Stimulated activated CD4-positive, alpha-beta T cell treated with anti-CD3 and anti-CD28 coated beads, Interleukin-15, amount 100 ng/mL, for 48 hours (primary cell): ENCODE measurements at places on chromosomes 2 and 18.
A peak's percentile ranks its signal among the peaks of the same experiment; 100 is the strongest.

DNA sequence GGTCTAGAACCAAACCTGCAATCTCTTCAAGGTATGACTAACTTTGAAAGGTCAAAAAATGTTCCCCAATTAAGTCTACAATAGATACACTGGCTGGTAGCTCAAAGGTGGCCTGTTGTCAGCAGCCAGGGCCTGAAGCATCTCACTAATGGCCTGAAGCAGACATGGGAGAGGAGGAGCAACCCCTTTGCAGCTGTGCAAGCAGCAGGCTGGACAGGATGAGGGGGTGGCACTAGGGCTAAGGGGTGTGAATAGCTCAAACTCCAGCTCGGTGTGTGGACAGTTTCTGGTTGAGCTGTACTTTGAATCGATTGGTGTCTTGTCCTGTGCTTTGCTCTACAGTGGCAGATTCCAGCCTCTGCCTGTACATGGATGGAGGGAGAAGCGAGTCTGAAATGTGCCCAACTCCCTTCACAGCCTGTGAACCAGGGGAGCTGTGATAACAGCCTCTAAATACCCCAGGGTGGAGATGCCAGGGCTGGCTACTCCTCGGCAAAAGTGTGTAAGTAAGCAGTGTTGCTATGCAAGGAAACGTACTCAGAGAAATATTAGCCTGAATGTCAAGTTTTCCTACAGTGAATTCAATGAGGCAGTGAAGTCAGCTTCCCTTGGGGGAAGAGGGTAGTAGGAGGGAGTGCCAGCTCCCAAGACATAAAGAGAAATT is 34.7 kb upstream of the DTNB start:
- no peak for DNase-seq

DNA sequence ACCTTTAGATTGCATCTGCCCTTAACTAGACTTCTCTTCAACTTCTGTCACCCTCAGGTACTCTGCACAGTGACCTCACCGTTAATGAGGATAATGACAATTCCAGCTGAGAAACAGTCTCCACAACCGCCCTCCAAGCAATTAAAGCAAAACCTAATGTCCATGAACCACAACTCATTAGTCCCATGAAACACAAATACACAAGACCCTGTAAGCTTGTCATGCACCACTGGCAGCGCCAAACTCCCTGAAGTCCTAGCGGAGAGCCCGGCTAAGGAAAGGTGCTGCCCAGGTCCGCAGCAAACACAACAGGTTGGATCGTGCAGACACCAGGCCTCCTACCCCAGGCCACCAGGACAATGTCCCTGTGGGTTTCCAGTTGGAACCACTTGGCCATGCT is 7.4 kb downstream of the SMAD7 start:
- DNase-seq = no peak

GRCh38 chr2:16253291-16253690 is 312.9 kb downstream of the MYCN start:
- no peak for DNase-seq

- DNase-seq = no peak
Observed at GRCh38 chr2:216585441-216585840, 47.8 kb upstream of the IGFBP2 start.

- DNase-seq = no peak
Observed at GRCh38 chr2:42047488-42048298, at the start of gene PKDCC. PKDCC (plus strand) TSS chr2:42048021; CDS start chr2:42048200, 179 bp downstream.

- DNase-seq = no peak
Observed at GRCh38 chr2:132623096-132623839, 46.7 kb downstream of the LYPD1 start.

- DNase-seq = no peak
Observed at GRCh38 chr2:228268301-228268700, 86.8 kb upstream of the SPHKAP start.

DNA sequence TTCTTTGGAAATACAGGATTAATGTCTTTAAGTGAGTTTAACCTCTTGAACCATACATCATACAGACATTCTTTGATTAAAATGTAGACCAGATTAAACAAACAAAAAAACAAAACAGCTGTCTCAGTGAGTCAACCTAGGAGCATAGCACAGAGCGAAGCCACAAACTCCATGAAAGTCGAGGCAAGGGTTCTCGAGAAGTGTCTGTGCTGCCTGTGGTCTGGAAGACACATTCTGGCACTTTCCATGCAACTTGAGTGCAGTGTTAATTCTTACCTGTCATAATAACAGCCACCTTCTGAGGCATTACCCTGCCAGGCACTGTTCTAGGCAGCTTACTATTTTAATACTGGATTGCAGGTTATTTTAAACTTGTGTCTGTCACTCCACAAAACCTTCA is 435.5 kb upstream of the MMADHC start:
- DNase-seq = peak; percentile 1

- DNase-seq = no peak
Observed at GRCh38 chr2:65130664-65131175, 814 bp upstream of the RAB1A start.

DNA sequence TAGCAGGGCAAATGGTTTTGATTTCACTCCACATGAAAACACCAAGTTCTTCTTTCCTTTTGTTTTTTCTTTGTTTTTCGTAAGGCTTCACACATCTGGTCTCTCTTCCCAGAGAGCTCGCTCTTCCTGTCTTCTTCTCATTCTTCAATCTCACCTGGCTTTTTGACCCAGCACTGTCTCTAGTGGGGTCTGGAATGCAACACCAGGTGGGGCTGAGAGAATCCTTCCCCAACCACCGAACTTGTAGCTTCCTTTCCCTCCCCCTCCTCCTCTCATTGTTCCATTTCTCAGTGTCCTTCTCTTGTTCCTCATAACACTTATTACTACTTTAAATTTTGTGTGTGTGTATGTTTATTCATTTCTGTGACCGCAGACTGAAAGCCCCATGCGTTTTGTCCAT is 13.5 kb upstream of the PIEZO2 start:
- DNase-seq = no peak

- no peak for DNase-seq
Observed at GRCh38 chr2:753123-753522, 75.9 kb upstream of the TMEM18 start.

DNA sequence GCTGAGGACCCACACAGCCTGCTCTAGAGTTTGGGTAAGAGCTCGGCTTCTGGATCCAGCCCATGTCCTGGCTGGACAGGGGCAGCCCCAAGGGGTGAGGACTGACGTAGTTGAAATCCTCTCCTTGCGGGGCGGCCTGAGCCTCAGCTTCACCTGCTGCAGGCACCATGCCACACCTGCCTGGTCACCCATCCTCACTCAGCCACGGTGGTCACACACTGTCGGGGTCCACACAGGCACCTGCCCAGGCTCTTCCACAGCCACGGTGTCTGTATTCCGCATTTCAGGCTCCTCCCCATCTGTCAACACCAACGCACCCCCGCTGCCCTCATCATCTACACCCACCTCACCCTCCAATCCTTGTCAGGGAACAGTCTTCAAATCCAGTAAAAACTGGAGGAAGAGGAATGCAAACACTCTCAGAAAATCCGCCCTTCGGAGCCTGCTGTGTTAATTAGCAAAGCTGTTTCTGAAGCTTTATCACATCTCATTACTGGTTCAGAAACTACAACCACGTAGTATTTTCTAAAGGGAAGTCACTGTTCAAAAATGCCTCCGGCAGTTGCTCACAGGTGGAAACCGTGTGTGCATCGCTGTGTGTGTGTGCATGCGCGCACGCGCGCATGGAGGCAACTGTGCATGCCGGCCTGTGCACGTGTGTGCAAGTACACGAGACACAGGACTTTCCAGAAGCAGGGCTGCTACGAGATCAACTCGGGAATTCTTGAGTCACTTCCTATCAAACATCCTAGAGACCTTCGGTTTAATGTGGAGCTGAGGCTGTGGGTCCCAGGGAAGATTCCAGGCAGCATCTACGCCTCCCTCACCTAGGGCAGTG is 38.2 kb downstream of the SLC66A2 start:
- DNase-seq = no peak

DNA sequence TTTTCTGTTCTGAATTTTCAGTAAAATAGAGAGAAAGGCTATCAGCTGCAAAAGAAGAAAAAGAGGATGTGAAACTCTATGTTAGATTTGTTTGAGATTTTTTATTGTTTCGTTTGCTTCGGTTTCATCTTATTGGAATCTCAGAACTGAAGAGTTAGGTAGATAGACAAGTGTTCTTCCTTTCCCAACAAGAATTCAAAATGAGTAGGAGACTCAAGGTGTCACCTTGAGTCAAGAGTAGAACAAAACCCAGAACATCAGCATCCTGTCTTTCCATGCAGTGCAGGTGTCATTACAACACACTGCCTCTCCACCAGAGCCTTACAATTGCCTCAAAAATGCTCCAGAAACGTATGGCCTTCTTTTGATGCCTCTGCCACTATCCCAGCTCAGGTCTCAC is 21.1 kb downstream of the NBAS start:
- DNase-seq = no peak

- no peak for DNase-seq
Observed at GRCh38 chr2:118845522-118846441, 1.7 kb downstream of the EN1 start.

- no peak for DNase-seq
Observed at GRCh38 chr2:129375632-129376425, 603.6 kb upstream of the RAB6C start.

- no peak for DNase-seq
Observed at GRCh38 chr2:33266467-33266866, 210.0 kb upstream of the RASGRP3 start.

DNA sequence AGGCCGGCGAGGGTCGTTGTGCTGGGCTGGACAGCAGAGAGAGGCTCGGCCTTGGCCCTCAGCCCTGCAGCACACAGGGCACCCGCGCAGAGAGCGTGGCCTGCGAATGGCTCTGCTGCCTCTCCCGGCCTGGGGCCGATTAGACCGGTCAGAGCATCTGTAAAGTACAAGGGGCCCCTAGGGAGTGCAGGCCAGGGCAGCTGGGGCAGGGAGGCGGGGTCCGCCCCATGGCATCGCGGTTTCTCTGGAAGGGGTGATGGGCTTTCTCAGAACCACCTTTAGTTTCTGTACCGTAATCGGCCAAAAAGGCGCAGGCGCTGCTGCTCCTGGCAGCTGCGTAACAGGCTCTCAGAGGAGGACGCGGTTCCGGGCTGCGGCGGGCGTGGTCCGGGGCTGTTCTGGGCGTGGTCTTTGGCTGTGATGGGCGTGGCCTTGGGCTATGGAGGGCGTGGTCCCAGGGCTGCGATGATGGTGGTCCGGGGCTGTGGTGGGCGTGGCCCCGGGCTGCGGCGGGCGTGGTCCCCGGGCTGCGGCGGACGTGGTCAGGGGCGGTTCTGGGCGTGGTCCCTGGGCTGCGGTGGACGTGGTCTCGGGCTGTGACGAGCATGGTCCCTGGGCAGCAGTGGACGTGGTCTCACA is 1.5 kb upstream of the GPR148 start:
- peak; percentile 83 for DNase-seq

- no peak for DNase-seq
Observed at GRCh38 chr18:710418-711300, 1.8 kb downstream of the ENOSF1 start.

- peak; percentile 87 for DNase-seq
Observed at GRCh38 chr18:13562494-13563029, 163.8 kb downstream of the FAM210A start.

GRCh38 chr2:194815475-194815874 is 841.6 kb upstream of the SLC39A10 start:
- no peak for DNase-seq

DNA sequence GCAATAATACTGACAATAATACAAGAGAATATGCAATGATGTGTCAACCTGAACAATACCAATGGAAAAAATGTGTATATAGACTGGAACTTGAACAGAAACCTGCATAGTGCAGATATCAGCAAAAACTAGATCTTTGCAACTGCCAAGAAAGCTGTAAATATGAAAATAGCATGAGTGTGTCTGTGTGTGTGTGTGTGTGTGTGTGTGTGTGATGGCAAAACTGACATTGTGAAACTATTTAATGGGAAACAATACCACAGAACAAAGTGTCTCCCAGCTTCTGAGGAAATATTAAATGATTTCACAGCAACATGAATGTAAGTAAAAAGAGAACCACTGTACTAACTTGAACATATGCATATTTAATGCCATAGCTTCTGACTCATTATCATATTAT is 558.2 kb upstream of the LINC00305 start:
- DNase-seq = no peak

GRCh38 chr2:42267530-42267929 is 93.5 kb downstream of the COX7A2L start:
- DNase-seq = no peak

DNA sequence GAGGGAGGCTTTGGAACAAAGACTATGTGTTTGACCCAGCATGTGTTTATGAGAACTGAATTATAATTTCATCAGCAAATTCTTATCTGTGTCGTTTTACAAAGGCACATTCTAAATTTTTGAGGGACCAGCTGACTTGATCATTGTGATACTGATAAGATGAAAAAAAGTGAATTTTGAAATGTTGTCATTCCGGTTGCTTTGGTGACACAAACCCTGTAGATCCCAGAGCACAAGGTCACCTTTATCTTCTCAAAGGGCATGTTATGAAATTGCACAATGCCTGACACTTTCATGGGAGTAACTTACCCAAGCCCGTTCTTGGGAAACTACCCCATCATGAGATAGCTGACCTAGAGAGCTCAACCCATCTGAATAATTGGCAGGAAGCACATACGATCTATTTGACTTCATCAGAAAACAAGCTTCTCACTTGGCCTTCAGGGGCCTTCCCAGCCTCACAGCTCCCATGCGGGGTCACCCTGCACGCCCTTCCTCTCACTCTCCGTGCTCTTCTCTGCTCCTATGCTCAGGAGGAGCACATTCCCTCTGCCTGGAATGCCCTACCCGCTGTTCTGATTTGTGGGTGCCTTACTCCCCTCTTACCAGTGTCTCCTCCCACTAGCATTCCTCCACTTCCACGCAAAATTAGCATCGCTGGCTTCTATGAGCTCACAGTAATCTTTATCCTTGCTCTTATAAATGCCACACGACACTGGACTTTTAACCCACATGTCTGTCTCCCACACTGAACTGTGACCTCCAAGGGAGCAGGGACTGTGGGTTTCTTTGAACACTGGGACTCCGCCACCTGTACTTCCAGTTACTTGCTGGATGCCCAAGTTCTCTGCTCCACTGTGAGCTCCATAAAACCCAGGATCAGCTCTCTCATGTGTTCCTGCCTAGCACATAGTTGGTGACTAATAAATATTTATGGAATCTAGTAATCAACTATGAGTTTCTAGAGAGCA is 555.8 kb upstream of the ID2 start:
- no peak for DNase-seq

GRCh38 chr2:235551965-235552364 is 58.1 kb downstream of the AGAP1 start:
- no peak for DNase-seq

GRCh38 chr2:148978706-148979105 is 59.8 kb upstream of the LYPD6B start:
- DNase-seq = no peak

- DNase-seq = no peak
Observed at GRCh38 chr2:28565720-28566295, 69.9 kb downstream of the PLB1 start.

DNA sequence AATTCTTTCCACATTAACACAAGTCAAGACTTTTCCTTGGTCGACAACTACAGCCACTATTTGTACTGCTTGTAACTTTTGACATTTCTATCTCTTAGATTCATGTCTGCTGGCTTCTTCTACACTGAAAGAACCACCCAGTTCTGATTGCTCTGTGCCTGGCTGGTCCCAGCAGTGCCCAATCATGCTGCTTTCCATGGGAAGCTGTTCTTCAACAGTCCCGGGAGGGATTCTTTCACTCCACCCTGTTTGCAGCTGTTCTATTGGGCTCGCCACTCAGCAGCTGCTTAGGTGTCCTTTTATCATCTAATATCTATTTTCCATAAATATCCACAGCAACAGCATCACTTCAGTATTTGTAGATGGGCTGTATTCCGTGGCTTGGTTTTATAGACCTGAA is 471.1 kb upstream of the SMIM21 start:
- no peak for DNase-seq
